CD4-positive, alpha-beta T cell treated with Interleukin-4 for 1 hour (primary cell): ENCODE measurements at places on chromosomes 6 and 20.

DNA sequence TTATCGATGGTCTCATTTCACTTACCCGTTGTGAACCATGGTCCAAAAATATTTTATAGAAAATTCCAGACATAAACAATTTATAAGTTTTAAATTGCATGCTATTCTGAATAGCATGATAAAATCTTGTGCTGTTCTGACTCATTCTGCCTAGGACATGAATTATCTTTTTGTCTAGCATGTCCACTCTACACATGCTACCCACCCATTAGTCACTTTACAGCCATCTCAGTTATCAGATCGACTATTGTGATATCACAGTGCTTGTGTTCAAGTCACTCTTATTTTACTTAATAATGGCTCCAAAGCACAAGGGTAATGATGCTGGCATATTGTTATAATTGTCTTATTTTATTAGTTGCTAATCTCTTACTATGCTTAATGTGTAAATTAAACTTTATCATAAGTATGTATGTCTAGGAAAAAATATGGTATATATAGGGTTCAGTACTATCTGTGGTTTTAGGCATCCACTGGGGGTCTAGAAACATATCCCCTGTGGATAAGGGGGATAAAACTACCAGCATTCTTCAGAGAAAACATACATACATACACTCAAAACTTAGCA lies 252.0 kb upstream of the HTR1E start:
- no peak for DNase-seq

DNA sequence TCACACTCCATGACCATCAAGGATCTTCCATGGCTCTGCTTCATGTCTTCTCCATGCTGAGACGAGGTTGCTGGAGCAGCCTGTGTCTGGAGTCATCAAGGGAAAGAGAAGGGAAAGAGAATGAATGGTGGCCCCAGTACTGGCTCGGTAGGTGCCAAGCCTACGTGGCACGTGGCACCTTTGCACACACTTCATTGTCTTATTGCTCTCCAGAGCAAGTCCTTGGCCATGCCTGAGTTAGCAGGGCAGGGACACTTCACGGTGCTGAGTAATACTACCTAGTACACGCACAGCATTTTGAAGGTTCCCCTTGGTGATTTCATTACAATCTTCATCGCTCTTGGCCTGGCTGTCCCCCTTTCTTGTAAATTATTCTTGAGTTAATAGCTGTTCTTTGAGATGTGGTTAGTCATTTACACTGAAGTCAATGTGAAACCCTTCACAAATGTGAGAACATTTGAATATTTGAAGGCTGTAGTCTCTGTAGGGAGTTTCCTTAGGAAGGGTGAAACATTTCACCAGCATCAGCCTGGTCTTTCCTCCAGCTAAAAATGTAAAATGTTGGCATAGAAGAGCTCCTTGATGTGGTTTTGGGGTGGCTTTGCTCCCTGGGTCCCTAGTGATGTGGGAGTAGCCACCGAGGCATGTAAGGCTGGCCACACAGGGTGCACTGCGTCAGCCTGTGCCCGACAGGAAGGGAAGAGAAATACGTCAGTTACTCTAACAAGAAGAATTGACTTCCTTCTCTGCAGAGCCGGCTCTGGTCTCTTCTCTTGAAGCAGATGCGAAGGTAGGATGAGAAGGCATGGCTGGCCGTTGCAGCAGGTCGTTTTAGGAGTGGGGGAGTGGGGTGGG lies at the start of gene SYTL3:
Gene SYTL3 (plus strand): TSS at position 766 of the 855 bp plus-strand sequence. CDS start 13,215 bp downstream, outside the sequence.
- peak; percentile 93 for DNase-seq

DNA sequence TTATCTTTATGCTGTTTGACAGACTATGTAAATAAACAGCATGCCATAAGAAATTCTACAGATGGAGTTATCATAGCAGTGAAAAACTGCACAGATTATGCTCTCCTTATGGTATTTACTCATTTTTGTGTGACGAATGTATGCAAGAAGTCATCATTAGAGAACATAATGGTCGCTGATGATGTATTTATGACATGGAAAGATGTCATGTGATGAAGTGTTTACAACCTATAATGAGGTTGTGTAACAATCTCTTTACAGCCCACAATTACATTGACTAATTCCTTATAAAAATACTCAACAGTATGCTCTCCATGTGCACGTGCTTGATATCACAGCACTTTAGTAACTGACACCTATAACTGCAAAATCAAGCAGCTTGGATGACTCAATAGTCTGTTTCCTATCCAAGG lies 192.4 kb downstream of the BMP2 start:
- no peak for DNase-seq

DNA sequence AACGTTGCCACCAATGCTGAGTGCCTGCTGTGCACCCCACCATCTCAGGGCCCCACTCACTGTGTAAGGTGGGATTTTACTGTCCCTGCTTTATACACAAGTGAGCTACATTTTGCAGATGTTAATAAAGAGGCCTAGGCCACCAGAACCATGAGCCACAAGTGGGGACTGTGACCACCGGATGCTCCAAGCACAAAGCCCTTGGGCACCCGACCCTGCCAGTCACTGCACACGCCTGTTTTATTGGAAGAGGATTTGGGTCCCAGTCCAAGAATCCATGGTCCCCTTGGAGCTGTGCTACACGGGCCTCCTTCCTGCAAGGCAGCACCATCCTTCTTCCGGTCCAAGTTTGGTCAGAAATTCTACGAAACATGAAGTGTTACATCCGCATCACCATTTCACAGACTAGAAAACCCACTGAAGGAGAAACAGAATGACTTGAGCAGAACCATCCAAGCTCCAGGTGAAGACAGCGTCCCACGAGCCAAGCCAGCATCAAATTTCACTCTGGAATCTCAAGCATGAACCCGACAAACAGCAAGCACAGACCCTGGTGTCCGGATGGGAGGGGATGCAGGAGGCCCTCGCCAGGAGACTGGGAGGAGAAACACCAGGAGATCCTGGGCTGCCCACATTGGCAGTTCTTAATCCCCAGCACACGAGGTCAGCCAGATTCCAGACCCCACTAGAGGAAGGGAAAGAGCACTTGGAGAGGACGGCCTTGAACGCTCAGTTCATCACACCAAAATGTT lies 226.9 kb downstream of the DLL1 start:
- no peak for DNase-seq

GRCh38 chr6:133241086-133241900 lies at the start of gene EYA4:
Gene EYA4 (plus strand): TSS chr6:133241357. CDS start chr6:133274781, 33,424 bp downstream.
- no peak for DNase-seq

GRCh38 chr20:8524101-8525016 lies 392.3 kb downstream of the PLCB1 start:
- DNase-seq, result no peak

DNA sequence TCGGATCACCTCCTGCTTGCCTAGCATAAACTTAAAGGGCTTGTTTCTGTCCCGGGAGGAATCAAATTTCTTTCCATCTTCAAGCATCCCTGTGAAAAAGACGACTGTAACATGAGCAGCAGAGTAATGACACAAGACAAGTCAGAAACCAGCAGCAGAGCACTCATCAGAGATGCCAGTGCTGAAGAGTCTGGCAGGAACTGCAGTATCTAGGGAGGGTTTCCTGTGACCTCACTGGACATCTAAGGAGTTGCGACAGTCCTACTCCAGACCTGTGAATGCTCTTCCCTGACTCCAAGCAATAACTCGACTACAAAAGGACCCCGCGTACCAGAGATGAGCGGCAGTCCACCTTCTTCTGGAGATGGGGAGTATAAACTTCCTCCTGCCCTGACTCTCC lies 17.3 kb downstream of the FKBP1A start:
- DNase-seq, result no peak

DNA sequence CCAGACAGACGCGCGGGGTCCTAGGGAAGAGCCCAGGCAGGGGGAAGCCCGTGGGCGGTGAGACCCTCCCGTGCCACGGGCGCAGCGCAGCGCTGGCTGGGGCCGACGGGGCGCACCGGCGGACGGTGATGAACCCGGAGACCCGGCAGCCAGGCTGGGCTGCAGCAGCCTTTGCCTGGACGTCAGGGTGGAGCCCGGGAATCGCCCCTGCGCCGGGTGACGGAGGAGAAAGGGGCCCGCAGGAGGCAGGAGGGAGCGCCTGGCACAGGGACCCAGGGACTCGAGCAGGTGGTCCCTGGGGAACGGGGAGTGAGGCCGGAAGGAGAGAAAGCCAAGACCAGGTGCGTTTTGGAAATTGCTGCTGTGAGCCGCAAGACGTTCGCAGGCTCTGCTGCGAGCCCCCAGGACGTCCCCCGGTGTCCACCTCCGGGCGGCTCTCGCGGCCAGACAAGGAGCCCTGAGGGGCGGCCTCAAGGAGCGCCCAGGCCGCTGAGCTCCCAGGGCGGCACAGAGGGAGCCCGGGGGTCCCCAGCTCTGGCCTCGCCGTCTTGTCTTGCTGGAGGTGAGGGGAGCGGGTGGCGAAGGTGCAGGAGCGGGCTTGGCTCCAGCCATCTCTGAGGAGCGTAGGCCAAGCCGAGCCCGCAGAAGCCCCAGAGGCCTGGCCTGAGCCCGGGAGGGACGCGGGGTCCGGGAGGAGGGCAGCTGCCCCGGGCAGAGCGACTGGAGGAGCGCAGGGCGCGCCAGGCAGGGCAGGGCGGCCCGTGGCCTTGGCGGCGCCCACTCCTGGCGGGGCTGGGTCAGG lies 191.2 kb upstream of the PDE10A start:
- no peak for DNase-seq
